ENCODE measurements at places on chromosomes 13 and 19.

- DNase-seq, result no peak
Observed at GRCh38 chr19:2376784-2377519, 16.9 kb downstream of the TMPRSS9 start.

DNA sequence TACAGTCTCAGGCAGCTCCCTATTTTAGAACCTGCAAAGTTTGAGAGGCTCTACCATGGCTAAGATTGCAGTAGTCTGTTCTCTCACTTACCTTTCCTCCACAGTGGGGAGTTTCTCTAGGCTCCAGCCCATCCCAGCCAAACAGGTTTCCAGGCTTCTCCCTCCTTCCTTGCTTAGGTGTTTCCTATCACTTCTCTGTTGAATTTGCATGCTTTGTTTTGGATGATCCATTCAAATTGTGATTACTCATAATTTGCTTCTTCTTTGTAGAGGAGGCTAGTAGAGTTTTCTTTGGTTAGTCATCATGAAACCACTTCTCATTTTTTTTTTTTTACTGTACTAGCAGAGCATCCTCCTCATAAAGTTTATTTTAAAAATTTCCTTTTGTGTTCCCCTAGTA is 1242.2 kb upstream of the MIR17HG start:
- DNase-seq, result peak; percentile 56

- DNase-seq, result peak; percentile 95
Observed at GRCh38 chr13:98476538-98476966, 100.4 kb downstream of the STK24 start.

DNA sequence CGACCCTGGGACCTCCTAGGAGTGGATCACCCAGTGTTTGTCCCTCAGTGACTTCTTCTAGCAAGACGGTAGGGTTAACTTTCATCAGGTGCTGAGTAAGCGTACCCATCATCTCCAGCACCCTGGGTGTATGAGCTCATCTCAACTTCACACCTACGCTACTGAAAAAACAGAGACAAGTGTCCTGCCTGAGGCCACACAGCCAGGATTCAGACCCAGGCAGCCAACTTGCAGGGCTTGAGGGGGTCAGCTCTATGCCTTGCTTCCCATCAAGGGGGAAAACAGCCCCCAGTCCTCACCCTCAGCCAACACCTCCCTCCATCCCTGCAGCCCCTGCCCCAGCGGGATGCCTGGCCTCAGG is 4.6 kb downstream of the TLE2 start:
- no peak for DNase-seq

DNA sequence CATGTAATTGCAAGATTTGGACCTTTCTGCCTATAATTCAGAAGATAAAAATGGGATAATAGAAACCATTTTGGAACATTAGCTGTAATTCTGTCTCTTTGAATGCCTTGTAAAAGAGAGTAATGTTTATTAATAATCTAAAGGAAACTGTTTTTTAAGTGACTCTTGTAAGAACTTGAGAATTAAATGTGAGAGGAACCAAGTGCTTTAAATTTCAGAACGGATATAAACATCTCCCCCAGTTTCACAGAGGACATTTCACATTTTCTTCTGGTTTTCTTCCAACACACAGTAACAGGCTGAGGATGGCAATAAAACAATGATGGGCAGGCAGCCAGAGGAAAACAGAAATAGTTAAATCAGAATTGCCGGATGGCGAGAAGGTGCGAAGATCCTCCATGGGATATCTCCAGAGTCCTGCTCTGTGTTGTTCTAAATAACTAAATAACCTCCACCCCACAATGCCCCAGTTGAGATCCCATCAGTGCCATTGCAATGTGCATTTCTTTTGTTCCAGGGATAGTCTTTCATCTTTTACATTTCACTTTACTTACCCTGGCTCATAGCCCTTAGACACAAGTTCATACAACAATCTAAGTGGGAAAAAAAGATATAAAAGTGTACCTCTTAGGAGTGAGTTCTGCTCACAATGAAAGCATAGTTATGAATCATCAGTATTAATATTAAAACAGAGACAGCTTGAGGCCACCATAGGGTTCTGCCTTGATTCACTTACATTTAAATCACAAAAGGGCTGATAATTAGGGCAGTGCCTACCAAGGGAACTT is 73.3 kb downstream of the TNFRSF19 start:
- no peak for DNase-seq

- no peak for DNase-seq
Observed at GRCh38 chr13:93721483-93721882, 494.9 kb downstream of the GPC6 start.

DNA sequence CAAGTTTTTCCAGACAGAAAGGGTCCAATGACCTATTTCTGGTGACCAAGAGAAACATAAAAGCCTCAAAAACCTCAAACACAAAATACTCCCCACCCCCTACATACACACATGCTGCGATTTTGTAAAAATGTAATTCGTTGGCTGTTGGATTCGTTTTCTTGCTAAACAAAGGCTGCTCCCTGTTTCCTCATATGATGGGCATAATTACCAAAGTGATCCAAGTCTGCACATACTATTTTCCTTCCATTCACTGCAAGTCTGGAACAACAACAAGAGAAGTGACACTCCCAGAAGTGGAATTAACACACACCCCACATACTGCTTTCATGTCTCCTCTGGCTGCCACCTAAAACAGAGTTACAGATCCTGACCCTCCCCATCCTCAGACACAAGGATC is 131.9 kb downstream of the RAP2A start:
- no peak for DNase-seq

DNA sequence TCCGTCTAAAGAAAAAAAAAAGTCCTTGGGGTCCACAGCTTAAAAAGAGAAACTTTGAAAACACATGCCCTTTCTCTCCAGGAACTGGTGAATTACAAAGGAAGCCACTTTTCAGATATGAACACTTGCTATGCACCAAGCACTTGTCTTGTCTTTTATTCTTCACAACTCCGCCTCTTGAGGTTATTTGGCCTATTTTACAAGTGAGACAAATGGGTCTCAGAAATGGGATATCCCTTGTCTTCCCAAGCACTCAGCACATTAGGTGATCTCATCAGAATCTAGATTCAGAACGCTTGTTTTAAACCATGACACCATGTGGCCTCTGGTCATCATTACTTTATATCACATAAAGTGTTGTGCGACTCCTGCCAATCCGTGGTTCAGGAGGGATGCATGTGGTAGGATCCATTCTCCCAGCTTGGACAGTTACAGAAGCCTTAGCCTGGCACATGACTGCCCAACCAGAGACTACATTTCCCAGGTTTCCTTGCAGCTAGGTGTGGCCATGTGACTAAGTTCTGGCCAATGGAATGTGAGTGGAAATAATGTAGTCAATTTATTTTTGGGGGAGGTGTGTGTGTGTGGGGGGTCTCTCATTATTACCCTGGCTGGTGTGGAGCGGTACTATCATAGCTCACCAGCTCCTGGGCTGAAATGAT is 13.9 kb downstream of the TSKS start:
- DNase-seq, result no peak

GRCh38 chr13:111629457-111629856 is 309.0 kb downstream of the TEX29 start:
- no peak for DNase-seq

GRCh38 chr19:29667901-29668341 is 2.7 kb downstream of the PLEKHF1 start:
- no peak for DNase-seq

GRCh38 chr13:30319130-30319529 is 11.8 kb upstream of the KATNAL1 start:
- no peak for DNase-seq

GRCh38 chr19:52993342-52994178 is 20.2 kb upstream of the ERVV-1 start:
- DNase-seq, result peak; percentile 66

GRCh38 chr13:99278200-99278599 is 20.0 kb upstream of the GPR18 start:
- no peak for DNase-seq

DNA sequence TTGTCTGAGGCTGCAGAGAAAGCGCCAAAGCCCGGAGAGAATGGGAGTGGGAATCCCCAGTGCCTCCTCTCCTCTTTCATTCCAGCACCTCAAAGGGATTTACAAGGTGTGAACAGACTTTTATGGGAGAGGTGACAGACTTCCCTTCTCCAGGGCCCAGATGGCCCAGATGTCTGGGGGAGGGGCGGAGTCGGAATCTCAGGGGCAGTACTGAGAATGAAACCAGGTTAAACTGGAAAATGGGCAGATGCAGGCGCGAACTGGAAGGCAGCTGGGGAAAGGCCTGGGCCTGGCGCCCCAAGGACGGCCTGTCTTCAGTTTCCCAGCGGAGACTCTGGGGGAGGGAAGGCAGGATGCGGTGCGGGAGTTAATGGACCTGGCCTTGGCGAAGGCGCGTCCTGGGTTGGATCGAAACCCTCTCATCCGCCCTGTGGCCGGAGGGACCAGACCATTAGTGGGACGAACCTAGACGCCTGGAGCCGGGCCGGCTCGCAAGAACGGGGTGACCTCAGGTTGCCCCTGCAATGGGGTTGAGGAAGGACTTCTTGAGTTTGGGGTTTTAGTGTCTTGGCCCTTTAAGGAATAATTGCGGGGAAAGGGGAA is 592 bp upstream of the TRIP10 start:
- no peak for DNase-seq

DNA sequence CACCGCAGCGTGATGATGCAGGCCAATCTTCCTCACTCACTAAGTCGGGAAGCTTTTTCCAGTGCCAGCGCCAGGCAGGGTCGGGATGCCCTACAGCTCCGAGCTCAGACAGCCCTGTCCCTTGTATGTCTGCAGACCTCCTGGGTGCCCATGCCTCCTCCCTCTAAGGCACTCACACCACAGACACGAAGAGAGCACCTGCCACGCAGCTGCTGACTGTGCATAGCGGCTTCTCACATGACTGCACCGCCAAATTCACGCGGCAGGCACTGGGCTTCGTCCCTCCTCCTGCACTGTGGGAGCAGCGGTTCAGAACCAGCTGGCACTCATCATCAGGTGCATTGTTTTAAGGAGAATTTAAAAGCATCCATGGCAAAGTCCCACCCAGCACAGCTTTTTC is 88.1 kb downstream of the SLC7A1 start:
- DNase-seq, result peak; percentile 53

DNA sequence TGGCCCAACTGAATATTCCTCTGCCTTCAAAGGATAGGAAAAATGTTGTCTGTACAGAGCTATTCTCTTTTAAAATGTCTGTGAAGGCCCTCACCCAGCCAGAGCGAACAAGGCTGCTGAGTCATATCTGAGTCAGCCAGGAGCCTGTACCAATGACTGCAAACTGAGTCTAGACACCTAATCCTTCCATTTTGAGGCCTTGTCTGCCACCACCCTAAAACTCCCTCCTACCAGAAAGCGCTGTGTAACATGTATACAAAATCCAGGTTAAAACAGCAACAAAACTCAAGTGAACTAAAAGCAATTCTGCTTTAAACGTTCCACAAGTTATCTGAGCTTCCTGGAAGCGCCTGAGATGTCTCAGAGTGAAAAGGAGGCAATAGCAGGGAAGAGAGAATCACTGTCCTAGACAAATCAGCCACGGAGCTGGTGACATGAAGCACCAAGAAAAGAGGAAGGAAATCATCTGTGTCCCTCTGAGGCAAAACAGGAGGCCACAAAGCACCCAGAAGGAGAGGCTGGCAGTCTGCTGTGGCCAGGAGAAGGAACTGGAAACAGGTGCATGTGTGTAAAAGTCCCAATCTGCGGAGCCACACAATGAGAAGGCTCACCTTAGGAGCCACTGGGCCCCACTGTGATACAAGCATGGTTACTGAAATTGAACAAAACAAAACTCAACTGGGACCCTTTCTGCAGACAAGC is 10.2 kb downstream of the DHRS12 start:
- peak; percentile 68 for DNase-seq

GRCh38 chr19:44745341-44745831 is 3.1 kb upstream of the BCL3 start:
- peak; percentile 81 for DNase-seq

GRCh38 chr13:112768795-112769481 is 79.1 kb downstream of the ATP11A start:
- no peak for DNase-seq

GRCh38 chr19:39480337-39481228 is at the start of gene TIMM50:
TIMM50 (plus strand) TSS chr19:39480838; CDS start chr19:39480854, 16 bp downstream.
- peak; percentile 89 for DNase-seq

- DNase-seq, result no peak
Observed at GRCh38 chr13:51808811-51809210, 4.8 kb upstream of the DHRS12 start.

GRCh38 chr19:6427131-6427530 is 2.5 kb upstream of the KHSRP start:
- no peak for DNase-seq

DNA sequence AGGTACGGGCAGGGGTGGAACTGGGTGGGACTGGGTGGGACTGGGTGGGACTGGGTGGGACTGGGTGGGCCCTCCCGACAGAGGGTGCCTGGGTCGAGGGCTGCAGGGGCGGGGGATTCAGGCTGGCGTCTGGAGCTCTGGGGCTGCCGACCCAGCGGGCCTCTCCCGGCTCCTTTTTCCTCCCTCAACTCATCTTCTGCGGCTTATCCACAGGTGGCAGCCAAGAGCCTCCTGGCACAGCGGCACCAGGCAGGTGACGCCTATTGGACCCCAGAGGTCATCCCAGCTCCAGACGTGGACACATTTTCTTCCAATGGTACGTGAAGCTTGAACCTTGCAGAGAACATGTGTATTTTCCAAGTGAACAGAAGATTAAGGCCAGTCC is 533 bp downstream of the ZNF544 start:
- DNase-seq, result no peak

- peak; percentile 4 for DNase-seq
Observed at GRCh38 chr19:12111943-12112637, 28.1 kb downstream of the ZNF20 start.

DNA sequence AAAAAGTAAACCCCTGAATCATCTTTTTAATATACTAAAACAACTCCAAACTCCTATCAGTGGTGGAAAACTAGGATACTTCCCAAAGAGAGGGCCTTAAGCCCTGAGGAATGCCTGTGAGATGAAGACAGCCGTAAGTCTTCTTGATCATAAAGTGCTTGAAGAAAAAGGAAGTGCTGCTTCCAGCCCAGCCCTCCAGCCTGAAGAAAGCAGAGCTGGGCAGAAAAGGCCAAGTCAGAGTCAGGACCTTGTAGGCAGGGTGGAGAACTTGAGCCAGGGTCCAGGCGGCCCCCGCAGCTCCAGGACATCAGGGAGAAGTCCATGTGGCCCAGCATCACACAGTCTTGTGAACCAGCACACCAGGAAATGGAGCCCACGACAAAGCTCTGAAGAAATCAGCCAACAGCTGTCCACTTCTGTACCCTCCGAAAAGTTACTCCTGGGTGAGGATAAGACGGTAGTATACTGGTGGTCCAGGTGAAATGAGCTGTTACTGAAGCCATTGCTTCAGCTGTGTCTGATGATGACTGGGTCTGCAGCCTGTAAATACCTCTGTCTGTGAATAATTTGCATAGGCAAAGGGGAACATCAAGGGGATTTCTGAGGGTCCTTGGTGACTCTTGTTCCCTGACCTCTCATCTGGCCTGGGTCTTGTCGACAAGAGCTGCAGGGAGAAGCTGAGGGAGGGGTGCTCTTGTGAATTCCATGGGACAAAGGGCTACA is 18.7 kb upstream of the CRYL1 start:
- DNase-seq, result no peak

- peak; percentile 89 for DNase-seq
Observed at GRCh38 chr13:37618554-37618953, 20.0 kb upstream of the POSTN start.
